ENCODE measurements at places on chromosomes 4 and X.
A peak's percentile ranks its signal among the peaks of the same experiment; 100 is the strongest.

- DNase-seq = no peak
These were observed 18.3 kb upstream of the H2AZ1 start for GRCh38 chr4:99968330-99968729.

DNA sequence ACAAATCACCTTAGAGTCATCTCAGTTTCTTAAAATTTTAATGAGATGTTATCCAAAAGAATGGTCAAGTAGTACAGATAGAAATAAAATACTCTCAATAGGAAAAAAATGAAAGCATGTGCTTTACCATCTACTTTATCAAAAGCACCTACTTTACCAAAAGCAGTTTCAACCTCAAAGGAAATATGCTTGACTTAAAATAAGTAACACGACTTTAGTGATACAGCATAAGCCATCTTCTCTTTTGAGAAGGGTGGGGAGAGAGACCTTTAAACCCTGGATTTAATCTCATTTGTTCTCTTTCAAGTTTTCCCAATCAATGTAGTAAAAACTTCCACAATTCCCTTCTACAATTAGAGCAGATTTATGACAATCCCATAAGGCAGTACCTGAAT is 26.5 kb downstream of the OTUD4 start:
- no peak for DNase-seq

- peak; percentile 84 for DNase-seq
These were observed 685.8 kb downstream of the GABRG1 start for GRCh38 chr4:45438047-45438446.

GRCh38 chr4:87559090-87559837 is 30.1 kb upstream of the SPARCL1 start:
- no peak for DNase-seq

GRCh38 chrX:42739741-42740140 is 38.2 kb downstream of the PPP1R2C start:
- no peak for DNase-seq
